ENCODE measurements at places on chromosomes 1 and 21. TPM values are rescaled to one million over a fixed set of nuclear protein-coding genes. Genes with fewer than 3 reads are reported as not detected.

CELA2B gene
- total RNA-seq: not detected

C1orf141 gene
- total RNA-seq: not detected

WNT2B gene
- 3.4 TPM for total RNA-seq

CA14 gene
- total RNA-seq: not detected

SPRR3 gene
- not detected for total RNA-seq

IPP gene
- 15.3 TPM for total RNA-seq

SLC30A10 gene
- total RNA-seq: not detected

MRPL24 gene
- total RNA-seq: 69.2 TPM

CTSE gene
- not detected for total RNA-seq

SLAMF9 gene
- total RNA-seq: 0.28 TPM

DNAH14 gene
- 8.5 TPM for total RNA-seq

SPATA1 gene
- 0.96 TPM for total RNA-seq

KANK4 gene
- not detected for total RNA-seq

PTGS2 gene
- total RNA-seq: 38.2 TPM

DUSP12 gene
- total RNA-seq: 24.0 TPM

SH2D1B gene
- total RNA-seq: not detected

SYT11 gene
- 59.5 TPM for total RNA-seq

LCE2B gene
- total RNA-seq: not detected

PTPRC gene
- 0.58 TPM for total RNA-seq

CDC14A gene
- total RNA-seq: 2.7 TPM

GSTM2 gene
- total RNA-seq: 5.4 TPM

APCS gene
- total RNA-seq: not detected

ENSA gene
- total RNA-seq: 107 TPM

B3GALT2 gene
- 2.1 TPM for total RNA-seq

OR1C1 gene
- total RNA-seq: not detected

KIF17 gene
- total RNA-seq: 5.1 TPM

TRIM45 gene
- 3.4 TPM for total RNA-seq

SPATC1L gene
- 2.8 TPM for total RNA-seq

CYP4A22 gene
- not detected for total RNA-seq

KCNJ9 gene
- total RNA-seq: not detected

AIM2 gene
- not detected for total RNA-seq

OR2L2 gene
- not detected for total RNA-seq

RIMKLA gene
- total RNA-seq: 0.28 TPM

PTCH2 gene
- under 0.01 TPM for total RNA-seq

SLC6A17 gene
- total RNA-seq: 0.28 TPM

CSF3R gene
- total RNA-seq: not detected

TENT5C gene
- 2.0 TPM for total RNA-seq

LCE3E gene
- total RNA-seq: not detected

CYYR1 gene
- under 0.01 TPM for total RNA-seq

TSPAN1 gene
- 0.56 TPM for total RNA-seq

AMY1A gene
- total RNA-seq: not detected

AURKAIP1 gene
- 82.6 TPM for total RNA-seq

CYP4A11 gene
- not detected for total RNA-seq
